M059J (cell line): ENCODE measurements at places on chromosomes 13 and 19. TPM values are rescaled to one million over a fixed set of nuclear protein-coding genes. Genes with fewer than 3 reads are reported as not detected.

DNA sequence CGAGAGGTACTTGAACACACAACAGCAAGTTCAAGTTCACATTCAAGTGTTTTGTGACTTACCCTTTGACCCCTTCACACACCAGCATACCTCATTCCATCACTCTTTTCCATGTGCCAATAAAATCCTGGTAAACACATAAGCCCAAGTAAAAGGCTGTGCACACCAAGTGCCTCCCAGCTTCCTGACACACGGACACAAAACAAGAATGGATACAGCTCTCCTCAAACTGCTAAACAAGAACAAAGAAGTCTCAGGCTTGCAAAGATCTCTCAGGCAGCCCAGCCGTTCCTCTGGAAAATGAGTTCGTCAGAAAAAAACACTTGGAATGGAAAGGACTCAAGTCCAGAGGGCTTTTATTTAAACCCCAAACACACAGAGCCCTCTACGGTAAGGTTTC, 83.7 kb downstream of the NUFIP1 start:
- DNase-seq: peak; percentile 25

- DNase-seq: no peak
These were observed 30.7 kb upstream of the DOCK9 start for GRCh38 chr13:99008577-99008976.

DNA sequence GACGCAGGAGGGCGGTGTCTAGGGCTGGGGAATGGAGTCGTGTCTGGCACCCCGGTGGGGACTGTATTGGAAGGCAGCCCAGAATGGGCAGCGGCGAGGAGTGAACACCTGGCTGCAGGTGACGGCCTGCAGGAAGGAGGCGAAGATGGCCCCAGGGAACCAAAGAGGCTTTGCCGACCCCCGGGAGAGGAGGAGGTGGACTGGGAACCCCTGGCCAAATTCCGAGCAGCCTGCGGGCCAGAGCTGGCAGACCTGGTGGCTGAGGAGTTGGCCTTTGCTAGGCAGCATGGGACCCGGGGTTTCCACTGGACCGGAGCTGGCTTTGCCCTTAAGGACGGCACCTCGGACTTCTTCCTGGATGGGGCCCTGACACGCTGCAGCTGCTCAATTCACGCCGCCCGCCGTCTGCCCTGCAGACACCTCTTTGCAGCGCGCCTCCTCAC, 25.9 kb downstream of the ZSWIM9 start:
- DNase-seq: no peak

- DNase-seq: peak; percentile 27
These were observed 63.8 kb downstream of the VWA8 start for GRCh38 chr13:41897126-41897525.

- DNase-seq: no peak
These were observed 2.8 kb downstream of the PRMT1 start for GRCh38 chr19:49679771-49680413.

GRCh38 chr19:47096721-47097120, 16.9 kb downstream of the ZC3H4 start:
- DNase-seq: no peak

- DNase-seq: no peak
These were observed 19.6 kb downstream of the MBNL2 start for GRCh38 chr13:97241761-97242160.

GRCh38 chr19:19613506-19613905, 5.0 kb downstream of the PBX4 start:
- no peak for DNase-seq

DNA sequence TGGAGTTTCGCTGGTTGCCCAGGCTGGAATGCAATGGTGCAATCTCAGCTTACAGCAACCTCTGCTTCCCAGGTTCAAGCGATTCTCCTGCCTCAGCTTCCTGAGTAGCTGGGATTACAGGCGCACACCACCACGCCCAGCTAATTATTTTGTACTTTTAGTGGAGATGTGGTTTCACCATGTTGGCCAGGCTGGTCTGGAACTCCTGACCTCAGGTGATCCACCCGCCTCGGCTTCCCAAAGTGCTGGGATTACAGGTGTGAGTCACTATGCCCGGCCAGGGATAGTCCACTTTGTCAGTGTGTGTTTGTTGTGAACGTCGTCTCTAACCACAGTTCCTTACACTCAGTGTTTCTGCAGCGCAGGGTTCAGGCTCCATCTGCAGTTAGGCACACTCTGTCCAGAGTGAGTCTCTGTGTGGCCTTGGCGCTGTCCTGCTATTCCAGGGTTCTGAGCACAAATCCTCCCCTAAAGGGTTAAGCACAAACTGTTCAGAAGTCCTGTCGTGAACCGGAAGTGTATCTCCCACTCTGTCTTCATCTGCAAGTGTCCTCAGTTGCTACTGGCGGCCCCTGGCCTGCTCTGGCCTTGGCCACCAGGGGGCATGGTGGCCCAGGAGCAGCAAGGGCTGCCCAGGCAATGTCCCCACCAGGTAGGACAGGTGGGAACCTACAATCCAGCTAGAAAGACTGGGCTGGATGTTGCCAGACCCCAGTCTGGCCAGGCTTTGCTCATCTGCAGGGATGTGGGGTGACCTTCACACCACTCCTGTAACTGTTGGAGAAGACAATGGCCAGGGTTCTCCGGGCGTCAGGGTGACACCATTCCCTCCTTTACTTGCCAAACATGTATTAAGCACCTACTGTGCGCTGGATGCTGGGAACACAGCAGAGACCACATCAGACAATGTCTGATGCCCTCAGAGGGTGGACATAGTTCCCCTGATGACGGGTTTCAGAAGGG, 38.8 kb upstream of the GATAD2A start:
- DNase-seq: peak; percentile 72

DNA sequence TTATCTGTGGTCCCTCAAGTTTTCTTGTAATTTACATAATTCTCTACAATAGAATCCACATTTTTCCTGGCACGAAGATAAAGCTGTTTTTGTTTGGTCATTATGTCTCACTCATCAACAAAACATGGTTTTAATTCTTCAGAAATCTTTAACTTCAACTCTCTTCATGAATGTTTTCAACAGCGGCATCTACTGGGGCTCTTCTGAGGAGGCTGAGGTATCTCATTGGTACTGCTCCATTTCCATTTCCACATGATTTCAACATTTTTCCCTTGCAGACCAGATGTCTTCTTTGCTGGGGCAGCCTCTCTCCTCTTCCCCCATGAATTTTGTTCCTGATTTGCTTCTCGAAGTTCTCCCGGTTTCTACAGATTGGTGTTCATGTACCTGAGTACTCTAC, 5.8 kb upstream of the KBTBD7 start:
- no peak for DNase-seq

DNA sequence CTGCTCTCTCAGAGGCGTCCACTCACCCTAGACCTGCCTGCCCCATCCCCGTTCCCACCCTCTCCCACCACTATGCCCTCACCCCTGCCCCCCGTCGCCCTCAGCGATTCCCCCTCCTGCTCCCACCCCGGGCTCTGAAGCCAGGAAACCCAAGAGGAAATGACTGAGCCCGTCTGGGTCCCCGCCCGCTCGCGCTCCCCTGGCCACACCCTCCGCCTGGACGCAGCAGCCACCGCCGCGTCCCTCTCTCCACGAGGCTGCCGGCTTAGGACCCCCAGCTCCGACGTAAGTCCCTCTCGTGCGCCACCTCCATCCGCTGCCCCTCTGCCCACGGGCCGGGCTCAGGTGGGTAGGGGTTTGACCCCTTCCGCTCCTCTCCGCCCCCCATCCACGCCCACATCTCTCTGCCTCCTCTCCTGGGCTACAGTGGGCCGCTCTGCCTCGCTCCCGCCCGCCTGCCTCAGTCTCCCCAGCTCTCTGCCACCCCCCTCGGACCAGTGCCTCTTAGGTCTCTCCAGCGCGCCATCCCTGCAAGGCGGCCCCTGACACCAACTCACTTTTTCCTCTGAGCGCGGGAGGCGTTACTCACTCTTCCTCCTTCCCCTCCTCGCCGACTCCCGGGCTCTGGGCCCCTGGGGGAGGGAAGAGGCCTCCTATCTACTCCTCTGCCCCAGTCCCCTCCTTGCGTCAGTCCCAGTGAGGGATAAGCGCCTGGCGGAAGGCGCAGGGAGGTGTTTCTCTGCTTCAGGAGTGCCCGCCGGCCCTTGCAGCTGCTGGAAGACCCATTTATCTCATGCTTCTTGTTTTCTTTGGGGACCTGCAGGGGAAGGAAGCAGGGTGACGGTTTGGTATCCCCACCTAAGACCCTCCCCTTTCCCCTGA, at the start of gene FXYD5:
FXYD5 (plus strand) TSS at position 211 of the 882 bp plus-strand sequence. CDS start 816 bp downstream, outside the sequence.
- DNase-seq: peak; percentile 87

DNA sequence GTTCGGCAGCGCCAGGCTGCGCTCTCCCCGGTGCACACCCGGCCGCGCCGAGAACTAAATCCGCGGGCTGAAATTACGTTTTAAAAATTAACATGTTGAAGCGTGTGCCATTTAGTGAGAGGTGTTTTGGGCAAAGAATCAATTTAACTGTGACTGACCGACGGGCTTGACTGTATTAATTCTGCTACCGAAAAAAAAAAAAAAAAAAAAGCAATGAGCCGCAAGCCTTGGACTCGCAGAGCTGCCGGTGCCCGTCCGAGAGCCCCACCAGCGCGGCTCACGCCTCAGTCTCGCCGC, 9.6 kb upstream of the SOX1 start:
- no peak for DNase-seq

DNA sequence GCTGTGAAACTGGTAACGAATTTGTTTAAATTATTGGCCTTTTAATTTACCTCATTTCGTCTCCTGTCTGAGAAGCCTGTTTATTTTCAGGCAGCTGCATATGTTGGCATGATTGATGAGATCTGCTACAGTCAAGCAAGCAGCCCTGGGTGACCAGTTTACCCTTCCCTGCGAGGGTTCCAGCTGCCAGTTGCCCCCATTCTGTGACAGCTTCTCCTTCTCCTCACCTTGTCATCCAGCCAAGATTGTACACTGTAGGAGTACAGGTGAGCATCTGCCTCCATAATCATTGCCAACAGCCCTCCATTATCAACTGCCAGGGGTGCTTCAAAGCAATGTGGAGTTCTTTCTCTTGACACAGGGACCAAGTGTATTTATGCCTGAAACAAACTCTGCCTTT, 1979.9 kb upstream of the PRR20A start:
- DNase-seq: no peak

DNA sequence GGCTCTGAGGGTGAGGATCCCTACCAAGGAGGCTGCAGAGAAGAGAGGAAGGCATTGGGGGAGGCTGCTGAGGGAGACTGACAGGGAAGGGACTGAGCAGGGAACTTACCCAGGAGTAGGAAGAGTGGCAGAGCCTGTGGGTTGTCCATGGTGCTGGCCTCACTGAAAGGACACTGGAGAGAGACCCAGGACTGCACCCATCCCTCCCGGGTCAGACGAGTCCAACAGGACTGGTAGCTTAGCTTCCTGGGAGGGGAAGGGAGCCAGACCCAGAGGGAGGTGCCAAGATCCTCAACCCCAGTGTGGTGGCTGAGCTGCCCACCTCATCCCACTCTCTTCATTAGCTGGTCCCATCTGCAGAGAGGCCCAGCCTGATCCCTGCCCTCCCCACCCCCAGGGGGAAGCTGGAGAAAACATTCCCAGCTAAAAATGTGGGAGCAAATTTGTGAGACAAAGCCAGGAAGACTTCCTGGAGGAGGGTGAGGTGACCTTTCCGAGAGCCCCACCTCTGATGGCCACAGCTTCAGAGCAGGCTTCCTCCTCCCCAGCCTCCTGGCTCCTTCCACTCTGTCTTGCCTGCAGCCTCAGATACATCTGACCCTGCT, at the start of gene VSIG10L:
VSIG10L (minus strand) TSS at position 164 of the 605 bp plus-strand sequence; CDS start at position 149, 15 bp downstream.
- peak; percentile 16 for DNase-seq

WBP4 gene
- total RNA-seq: 6.9 and 9.8 TPM in 2 replicates

C2CD4C gene
- 0.74 TPM in 1 of 2 replicates, not detected in the other for total RNA-seq

DNAAF3 gene
- 0.44 and 4.0 TPM in 2 replicates for total RNA-seq

NLRP7 gene
- not detected in 2 replicates for total RNA-seq

FCAR gene
- not detected in 2 replicates for total RNA-seq

CCNE1 gene
- total RNA-seq: 33.0 and 40.2 TPM in 2 replicates
